HT-29 (cell line): ENCODE measurements at places on chromosomes 5 and 9.
A peak's percentile ranks its signal among the peaks of the same experiment; 100 is the strongest.

- peak; percentile 70 for DNase-seq
These were observed 7.2 kb upstream of the KLHL3 start for GRCh38 chr5:137743031-137743640.

- no peak for DNase-seq
These were observed 36.5 kb upstream of the FAT2 start for GRCh38 chr5:151627650-151628049.

DNA sequence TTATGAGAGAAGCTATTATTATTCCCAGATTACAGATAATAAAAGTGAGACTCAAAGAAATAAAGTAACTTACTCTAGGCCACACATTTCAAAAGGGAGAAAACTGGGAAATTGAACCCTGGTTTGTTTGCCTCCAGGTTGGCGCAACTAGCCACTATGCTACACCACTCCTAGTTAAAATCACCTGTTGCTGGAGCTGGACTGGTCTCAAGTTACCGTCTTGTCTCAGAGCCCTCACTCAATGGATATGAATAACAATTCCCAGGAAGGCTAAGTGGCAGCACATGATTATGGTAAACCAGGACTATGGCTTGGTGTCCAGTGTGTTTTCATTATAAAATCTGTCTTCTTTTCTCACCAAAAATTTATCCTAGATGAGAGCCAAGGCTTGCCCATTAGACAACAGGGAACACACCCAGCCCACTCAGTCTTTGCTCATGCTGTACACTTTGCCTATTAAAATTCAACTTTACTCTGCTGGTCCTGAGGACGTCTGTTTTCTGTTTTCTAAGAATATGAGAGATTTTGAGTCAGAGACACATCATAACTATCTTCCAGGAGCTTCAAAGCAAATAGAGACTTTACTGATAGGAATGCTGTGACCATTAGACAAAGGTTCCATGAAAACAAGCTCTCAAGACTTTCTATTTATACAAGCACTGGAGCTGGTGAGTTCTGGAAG, 58.1 kb downstream of the ADRB2 start:
- DNase-seq = no peak

DNA sequence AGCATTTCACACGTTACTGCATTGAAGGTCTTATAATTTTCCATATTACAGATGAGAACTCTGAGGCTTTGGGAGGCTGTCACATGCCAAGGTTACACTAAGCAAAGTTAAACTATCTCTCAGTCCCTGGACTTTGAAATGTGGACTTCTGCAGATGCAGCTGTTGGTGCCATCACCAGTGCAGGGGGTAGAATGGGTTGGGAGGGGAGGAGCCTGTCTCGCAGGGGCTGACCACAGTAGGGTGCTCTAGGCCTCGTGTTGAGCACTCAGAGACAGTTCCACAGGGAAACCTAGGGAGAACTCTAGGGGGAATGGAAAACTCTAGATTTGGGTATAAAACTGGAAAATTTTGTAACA, 220.9 kb downstream of the MAPKAP1 start:
- no peak for DNase-seq

GRCh38 chr5:63554191-63554590, 408.1 kb downstream of the HTR1A start:
- no peak for DNase-seq

- DNase-seq = no peak
These were observed 223.1 kb upstream of the PTPRD start for GRCh38 chr9:10835791-10836463.

- no peak for DNase-seq
These were observed 38.9 kb downstream of the PRRC2B start for GRCh38 chr9:131432597-131433301.

GRCh38 chr5:88108490-88109279, 160.0 kb downstream of the TMEM161B start:
- DNase-seq = no peak

GRCh38 chr9:69376651-69377050, 51.6 kb downstream of the ENTREP1 start:
- DNase-seq = no peak

GRCh38 chr9:131010482-131011273, 1.7 kb downstream of the LAMC3 start:
- no peak for DNase-seq
